ENCODE measurements at places on chromosomes 12 and 14.

DNA sequence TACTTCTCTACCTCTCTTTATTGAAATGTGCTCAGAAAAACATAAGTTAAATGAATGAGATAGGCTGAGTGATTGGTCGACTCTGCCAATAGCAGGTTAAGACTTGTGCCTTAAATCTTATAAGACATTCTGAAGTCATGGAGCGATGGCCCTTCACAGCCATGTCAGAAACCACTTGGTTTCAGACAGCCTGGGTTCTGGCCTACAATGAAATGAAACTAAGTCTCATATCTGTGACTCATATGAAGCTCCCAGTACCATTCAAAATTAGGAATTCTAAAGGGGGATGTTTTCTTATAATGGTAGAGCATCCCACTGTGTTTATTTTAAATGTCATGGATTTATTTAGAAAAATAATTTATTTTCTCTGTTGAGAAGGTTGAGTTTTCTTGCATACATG, 42.6 kb downstream of the PLXNC1 start:
- no peak for DNase-seq

DNA sequence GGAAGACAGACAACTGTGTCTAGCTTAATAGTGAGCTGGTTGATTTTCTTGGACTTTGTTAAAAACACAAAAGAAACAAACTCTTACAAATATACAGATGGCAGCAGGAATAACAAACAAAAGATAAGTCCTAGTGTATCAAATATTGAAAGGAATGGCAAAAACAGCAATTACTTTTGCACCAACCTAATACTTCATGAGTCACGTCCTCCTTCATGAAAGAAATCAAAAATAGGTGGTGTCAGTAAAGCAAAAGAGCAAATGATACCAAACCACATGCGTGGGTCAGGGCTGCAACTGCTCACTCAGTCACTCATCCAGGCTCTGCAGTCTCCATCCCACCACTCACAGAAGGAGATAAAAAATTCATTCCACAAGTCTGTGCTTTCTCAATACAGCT, 11.8 kb downstream of the ATG14 start:
- DNase-seq = no peak

DNA sequence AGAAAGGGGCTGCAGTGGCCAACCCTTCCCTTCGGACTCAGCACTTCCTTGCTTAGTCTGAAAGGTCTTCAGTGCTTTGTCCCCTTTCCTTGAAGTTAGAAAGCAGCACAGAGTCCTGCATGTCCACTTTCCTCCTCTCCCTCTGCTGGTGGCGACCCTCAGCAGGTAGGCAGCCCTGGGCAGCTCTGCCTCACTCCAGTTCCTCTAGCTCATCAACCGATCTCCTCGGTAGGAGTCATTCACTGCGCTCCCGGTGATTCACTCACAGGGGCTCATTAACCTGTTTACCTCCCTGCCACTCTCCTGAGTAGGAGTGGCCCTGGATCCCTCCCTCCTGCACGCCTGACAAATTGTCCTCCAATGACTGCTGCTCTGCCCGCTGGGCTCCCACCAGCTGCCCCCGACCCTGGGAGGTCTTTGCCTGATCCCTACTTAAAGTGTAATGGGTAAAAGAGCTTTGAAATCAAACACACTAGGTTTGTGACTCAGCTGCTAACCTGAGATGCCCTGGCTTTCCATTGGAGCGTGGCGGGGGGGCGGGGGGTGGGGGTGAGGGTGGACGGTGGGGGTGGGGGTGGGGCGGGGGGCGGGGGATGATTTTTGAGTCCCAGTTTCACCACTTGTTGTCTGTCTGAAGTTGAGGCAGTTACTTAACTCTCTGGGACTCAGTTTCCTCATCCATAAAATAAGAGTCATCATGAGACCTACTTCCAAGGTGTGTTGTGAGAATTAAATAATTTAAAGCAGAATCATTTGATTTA, 4.2 kb downstream of the SCNN1A start:
- no peak for DNase-seq

GRCh38 chr12:4193821-4194220, 79.7 kb upstream of the CCND2 start:
- DNase-seq = no peak

- DNase-seq = no peak
These were observed 37.1 kb downstream of the CHGA start for GRCh38 chr14:92959761-92960680.

Data from inflammatory macrophage treated with lipopolysaccharide for 4 hours (primary cell).